ENCODE measurements at places on chromosomes 2 and 18. TPM values are rescaled to one million over a fixed set of nuclear protein-coding genes. Genes with fewer than 3 reads are reported as not detected.

DNA sequence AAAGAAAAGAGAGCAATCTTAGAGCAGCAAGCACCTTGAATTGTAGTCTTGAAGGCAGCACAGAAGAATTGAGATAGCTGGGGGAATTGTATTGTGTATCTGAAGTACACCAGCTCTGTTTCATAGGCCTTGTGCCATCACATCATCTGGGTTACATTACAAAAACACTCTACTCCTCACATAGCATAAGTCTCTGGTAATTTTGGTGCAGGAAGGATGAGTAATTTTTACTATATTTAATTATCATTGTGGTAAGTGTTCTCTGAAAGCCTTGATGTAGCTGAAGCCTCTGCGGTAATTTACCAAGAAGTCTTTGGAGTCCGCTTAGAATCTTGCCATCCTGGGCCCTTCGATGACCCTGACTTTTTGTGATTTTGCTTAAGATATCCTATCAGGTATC is 291.1 kb downstream of the ARHGAP15 start:
- DNase-seq: no peak

KCNJ3 gene
- total RNA-seq: not detected

CD8A gene
- not detected for total RNA-seq

UPP2 gene
- total RNA-seq: not detected

DNA sequence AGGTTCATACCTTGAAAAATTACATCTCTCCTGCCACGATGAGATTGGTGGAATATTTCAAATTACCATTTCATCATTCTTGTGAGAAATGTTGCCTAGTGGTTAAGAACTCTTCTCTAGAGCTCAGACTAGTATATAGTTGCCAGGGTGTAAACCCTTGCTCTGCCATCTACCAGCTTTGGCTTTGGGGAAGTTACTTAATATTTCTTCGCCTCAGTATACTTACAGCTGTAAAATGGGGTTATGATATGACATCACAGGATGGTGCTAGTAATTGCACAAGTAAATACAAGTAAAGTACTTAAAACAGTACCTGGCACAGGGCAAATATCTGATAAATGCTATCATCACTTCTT is 1.5 kb downstream of the SPOPL start:
- no peak for DNase-seq

DNA sequence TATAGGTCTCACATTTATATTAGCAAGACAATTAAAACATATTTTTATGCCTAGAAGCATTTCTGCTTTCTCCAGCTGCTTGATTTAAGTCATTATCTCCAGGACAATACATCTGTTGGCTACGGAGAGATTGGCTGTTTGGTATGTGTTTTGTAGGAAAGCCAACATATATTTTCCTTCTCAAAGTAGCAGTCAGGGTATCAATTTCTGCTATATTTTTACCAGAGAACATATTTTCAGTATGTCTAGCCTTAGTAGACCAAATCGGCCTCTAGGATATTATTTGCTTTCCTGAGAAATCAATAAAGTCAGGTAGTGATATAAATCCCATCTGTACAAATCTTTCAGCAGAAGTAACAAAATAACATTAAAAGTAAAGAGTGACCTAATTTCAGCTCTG is 150.0 kb upstream of the COL3A1 start:
- no peak for DNase-seq

DNA sequence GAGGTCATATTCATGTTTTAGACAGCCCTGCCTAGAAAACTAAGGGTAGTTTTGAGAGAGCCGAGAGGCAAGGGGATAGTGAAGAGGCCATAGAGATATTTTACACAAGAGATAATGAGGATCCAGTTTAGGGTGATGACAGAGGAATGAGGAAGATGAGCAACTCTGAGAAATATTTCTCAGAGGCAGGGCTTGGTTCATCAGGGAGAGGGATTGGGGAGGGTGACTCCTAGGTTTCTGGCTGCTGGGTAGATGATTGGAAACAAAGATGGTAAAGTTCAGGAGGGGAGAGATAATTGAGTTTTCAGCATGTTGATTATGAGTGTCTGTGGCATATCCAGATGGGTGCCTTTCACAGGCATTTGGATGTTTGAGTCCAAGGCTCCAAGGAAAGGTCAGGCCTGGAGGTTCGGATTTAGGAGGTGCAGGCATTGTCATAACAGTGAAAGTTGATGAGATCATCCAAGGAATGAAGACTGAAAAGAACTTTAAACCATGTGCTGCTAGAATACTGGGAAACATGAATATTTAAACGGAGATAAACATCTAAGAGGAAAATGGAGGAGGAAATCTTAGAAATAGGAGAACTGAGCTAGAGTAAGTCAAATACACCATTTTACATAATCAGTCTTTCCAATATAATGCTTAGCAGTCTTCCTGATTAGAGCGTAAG is 7.4 kb downstream of the MYL12B start:
- DNase-seq: no peak

GRCh38 chr2:8543383-8544170 is 138.3 kb upstream of the ID2 start:
- peak; percentile 91 for DNase-seq

GRCh38 chr18:12821408-12821807 is 62.6 kb downstream of the PTPN2 start:
- DNase-seq: no peak

PLGLB2 gene
- 0.11 TPM for total RNA-seq

- DNase-seq: no peak
These were observed 111.4 kb downstream of the SLC39A10 start for GRCh38 chr2:195768431-195768830.

DNA sequence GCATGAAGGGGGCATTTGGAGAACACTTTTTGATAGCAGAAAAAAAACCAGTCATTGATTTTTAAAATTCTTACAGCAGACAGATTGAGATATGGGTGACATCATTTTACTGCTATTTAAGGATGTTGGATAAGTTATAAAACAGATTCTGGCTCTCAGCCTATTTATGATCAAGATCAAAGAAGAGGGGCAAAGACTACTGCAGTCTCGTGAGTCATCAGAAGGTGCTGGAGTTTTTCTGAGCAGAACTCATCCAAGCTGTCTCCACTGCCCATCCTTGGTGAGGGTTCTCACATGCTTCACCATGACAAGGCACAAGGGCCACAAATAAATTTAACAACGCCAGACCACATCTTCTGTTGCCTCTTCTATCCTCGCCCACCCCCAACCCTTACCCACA is 58.8 kb downstream of the ST6GAL2 start:
- no peak for DNase-seq

GRCh38 chr2:188244383-188244782 is 47.3 kb upstream of the GULP1 start:
- DNase-seq: peak; percentile 19

DNA sequence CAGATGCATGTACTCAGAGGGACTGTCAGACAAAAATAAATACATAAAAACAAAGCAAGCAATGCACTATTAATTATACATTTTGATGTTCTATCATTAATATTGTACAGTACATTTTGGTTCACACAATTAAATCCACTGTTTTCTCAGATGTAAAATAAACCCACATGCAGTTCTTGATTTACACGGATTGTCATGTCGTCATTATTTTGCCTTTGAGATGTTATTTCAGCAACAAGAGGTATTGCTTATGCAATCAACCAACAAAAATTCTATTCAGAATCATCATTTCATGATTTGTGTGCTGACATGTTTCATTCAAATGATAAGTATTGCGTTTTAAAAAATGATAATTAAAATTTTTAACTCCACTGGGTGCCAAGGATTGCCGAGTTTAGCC is 79.2 kb downstream of the TSHZ1 start:
- no peak for DNase-seq

SERPINB11 gene
- not detected for total RNA-seq

FN1 gene
- total RNA-seq: 2,790 TPM

GRCh38 chr2:67453310-67453709 is 56.2 kb downstream of the ETAA1 start:
- peak; percentile 10 for DNase-seq

DNA sequence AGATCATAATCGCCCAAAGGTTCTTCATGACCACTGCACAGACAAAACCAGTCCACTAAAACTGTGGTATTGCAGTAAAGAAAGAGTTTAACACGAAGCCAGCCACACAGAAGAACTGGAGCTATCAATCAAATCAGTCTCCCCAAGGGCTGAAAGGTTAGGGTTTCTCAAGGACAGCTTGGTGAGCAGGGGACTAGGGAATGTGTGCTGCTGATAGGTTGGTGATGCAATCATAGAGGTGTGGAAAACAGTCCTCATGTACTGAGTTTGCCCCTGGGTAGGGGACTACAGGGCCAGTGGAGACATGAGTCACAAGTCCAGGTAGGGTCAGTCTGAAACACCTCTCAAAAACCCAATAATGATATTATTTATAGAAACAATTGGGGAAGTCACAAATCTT is 27.3 kb upstream of the FEZ2 start:
- DNase-seq: no peak

DNA sequence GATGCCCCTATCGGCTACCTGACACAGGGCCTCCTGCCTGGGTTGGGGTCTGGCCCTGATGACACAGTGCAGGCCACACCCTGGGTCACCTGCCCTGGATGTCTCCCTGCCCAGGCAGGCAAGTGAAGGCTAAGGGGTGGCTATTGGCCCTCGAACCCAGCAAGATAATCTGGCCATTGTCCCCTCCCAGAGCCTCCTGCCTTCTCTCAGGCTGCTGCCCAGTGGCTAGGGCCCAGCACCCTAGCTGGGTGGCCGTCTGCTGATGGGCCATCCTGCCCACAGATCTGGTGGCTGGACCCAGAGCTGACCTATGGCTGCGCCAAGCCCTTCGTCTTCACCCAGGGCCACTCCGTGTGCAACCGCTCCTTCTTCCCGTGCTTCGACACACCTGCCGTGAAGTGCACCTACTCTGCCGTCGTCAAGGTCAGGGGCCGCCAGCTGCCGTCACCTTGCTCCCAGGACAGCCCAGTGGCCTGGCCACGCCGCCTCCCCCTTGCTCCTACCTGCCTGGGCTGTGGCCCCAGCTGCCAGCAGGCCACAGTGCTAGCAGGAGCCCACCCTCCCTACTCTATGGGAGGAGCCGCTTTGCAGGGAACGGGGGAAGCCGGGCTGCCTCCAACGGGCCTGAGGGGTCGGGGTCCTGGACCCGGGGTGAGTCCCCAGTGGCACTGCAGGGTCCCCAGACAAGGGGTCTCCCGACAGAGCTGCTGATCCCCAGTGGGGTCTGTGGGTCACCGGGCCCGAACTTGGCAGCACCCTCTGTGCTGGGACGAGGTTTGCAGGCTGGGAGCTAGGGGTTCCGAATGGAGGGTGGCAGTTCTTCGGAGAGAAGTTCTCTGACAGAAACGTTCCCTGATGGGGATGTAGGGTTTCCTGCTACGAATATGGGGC is 4.1 kb downstream of the RNPEPL1 start:
- DNase-seq: no peak

CTLA4 gene
- total RNA-seq: not detected

DNA sequence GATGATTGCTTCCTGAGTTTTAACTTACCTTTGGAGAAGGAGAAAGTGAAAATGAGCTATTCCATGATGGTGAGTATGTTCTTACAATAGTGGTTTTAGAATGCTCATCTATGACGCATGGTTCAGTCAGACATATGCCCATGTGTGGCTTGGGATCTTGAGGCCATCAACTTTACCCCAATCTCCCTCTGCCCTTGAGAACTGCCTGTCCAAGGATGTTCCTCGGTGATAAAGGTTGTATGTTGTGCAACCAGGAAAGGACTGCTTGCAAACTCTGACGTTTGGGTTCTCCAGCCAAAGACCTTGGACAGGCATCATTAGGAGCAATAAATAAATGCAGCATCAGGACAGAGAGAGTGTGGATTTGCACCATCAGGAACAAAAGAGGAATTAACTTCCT is 165.0 kb downstream of the ZEB2 start:
- DNase-seq: peak; percentile 70

GRCh38 chr2:224360801-224361251 is 41.1 kb downstream of the FAM124B start:
- peak; percentile 31 for DNase-seq

DNA sequence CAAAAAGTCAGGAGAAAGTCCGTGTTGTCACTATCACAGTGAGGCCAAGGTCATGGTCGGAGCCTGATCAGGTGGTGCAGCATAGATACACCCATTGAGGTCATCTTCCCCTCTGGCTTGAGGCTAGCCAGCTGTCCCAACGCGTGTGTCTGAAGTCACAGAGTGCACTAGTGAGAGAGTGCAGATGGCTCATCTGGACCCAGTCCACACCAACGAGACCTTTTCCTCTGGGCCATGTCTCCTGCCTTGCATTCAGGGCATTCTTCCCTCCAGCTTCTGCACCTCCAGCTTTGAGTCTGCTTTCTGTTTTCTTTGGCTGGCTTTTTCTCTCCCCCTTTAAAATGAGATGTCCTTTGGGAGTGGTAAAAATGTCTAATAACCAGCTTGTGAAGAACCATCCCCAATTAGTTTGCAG is 146.9 kb downstream of the TDRD15 start:
- DNase-seq: no peak

DNA sequence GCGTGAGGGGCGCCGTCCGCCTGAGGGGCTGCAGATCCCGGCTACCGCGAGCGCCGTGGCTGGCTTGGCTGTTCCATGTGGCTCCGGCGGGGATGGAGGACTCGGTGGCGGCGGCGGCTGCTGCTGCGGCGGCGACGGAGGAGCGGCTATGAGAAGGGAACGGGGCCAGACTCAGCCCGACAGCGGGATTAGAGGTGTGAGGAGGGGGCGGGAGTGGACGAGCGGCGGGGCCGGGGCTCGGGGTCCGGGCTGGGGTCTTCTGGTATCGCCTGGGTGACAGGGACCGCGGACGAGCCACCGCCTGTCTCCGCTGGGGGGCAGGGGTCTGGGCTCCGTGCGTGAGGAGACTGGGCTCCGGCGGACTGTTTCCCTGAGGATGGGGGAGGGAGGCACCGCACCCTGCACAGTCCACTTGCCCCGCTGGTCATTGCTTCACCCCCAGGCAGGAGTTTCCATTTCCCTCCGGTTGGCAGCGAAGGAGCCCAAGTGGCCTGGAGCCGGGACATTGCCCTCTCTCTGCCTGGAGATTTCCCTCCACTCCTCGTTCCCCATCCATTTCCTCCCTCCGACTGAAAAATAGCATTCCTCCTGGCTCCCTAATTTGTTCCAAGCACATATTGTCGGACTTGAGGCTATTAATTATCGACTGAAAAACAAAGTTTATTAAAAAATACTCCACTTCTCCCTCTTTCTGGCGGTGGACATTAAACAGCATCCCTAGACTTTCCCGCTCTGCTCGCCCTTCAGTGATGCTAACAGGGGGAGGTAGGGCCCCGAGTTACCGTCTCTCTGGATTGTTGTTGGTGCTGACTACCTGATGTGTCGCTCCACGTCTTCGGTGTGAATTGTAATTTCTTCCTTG is 577 bp downstream of the EHBP1 start:
- DNase-seq: peak; percentile 53

DNA sequence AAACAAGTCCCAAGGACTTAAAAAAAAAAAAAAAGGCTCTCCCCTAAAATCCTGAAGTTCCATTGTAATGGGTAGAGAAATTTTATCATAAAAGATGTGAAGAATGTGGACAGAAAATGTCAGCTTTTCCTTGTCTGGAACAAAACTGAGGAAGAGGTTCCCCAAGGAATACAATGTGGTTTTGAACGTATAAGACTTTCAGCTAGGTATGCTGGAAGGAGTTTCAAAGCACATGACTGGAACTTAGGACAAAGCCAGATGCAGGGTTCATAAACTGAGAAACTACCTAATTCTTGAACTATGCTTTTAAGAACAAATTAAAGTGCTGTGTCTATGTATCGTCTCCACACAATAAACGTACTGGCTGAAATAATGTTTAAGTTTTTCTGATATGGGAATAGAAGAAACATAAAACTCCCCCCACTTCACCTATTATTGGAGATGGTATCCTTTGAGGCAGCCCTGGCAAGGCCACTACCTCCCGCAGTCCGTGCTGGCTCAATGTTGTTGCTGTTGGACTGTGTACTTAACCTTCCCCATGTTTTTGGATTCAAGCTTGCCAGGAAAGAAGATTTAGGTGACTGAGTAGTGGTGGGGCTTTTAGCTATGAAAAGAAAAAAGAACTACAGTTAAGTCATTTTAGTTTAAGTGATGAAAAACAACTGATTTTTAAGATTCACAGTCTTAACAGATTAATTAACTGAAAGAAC is 84.2 kb upstream of the DNER start:
- no peak for DNase-seq

FER1L5 gene
- total RNA-seq: not detected

All from Daoy (cell line).